Right ventricle myocardium superior (tissue), 1 donor: ENCODE measurements at places on chromosomes 5 and 9.

DNA sequence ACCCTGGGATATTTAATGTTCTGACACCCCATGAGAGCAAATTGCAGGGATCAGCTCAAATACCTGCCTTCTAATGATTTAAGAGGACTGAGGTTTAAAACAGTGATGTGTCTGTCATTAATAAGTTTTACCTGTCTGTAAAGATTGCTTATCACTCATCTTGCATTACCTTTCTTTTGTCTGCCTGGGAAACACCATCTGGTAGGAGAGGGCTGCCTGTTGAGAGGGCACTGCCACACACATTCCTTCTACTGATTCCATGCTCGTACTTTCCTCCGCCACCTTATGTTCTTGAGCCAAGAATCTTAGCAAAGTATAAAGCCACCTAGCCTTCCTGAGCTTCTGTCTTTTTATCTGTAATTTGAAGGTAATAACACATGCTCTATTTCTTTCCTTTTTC is 118.6 kb downstream of the KCTD16 start:
- DNase-seq: no peak

GRCh38 chr5:59282726-59283125 is 610.8 kb downstream of the PDE4D start:
- DNase-seq: no peak

DNA sequence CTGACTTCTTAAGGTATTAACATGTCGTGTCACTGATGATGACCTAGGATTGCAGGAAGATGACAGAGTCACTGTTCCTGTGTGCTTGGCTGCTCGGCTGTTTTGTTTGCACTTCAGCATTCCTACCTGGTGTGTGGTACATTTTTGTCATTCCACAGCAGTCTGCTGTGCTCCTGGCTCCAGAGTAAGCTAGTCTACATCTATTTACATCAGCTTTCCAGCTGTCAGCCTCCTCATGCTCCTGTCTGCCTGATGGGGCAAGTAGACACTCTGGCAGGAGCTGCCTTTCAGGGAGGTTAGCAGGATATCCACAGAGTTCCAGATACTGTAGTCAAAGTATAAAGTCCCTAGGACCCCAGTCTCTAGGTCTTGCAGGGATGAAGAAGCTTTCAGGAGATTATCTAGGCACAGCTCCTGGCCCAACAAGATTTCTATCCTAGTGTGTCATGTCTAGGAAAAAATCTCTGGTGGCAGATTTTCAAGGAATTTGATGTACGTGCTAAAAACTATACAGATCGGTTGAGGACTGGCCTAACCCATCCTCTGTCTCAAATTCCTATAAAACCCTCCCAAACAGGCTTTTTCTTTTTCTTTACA is 28.4 kb downstream of the RUSC2 start:
- no peak for DNase-seq

- peak; percentile 39 for DNase-seq
Measured at GRCh38 chr5:128736553-128736952, 198.5 kb upstream of the FBN2 start.

GRCh38 chr5:113513384-113514288 is at the start of gene YTHDC2:
Gene YTHDC2, plus strand, starts transcription at chr5:113513694. Its CDS starts 202 bp downstream, at chr5:113513896.
- peak; percentile 94 for DNase-seq

DNA sequence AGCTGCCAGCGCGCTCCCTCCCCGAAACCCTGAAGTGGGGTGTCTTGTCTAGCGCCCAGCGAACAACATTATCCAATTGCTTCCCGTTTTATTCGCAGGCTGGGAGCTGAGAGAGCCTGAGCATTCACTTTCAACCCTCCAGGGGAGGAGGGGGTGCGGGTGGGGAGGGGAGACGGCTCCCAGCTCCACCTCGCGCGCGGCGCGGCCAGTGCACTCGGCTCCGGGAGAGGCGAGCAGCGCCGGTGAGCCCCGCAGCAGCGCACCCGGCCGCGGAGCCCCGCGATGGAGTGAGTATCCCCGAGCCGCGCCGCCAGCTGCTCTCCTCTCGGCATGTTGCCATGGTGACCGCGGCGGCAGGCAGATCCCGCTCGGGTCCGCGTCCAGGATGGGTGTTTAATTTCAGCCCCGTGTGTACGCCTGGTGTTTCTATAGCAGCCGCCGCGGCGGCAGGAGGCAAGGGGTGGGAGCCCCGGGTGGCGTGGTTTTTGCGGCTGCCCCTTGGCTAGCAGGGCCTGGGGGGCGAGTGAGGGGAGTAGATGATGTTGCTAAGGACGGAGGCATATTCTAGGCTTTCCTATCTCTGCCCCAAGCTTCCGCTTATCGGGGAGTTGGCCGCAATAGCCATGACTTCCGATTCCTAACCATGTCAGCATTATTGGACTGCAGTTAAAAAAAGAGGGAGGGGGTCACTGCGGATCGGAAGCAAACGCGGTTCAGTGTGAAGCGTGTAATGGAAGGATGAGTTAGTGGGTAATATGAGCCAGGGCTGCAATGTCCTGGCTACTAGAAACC is 139.2 kb upstream of the PALM2AKAP2 start:
- DNase-seq: peak; percentile 70

- DNase-seq: no peak
Measured at GRCh38 chr5:143796125-143796524, 15.8 kb upstream of the HMHB1 start.

DNA sequence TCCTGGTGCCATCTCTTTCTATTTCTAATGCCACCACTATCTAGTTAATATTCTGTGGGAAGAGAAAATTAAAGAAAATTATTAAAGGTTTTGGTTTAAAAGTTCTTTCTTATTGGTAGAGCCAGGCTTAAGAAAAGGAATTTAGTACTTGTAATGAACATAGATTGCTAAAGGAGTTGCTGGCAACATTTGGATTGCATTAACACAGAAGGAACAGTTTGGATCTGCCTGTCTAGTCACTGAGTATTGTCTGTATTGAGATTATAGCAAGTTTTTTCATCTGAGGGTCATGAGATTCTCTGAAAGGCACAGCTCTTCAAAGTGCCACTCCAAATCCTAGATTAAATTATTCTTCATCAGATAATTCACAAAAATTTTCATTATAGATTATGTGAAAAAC is 32.0 kb downstream of the FSD1L start:
- no peak for DNase-seq

GRCh38 chr5:155540000-155540595 is 526.5 kb downstream of the KIF4B start:
- no peak for DNase-seq

GRCh38 chr9:1047591-1048230 is 2.4 kb upstream of the DMRT2 start:
- no peak for DNase-seq

DNA sequence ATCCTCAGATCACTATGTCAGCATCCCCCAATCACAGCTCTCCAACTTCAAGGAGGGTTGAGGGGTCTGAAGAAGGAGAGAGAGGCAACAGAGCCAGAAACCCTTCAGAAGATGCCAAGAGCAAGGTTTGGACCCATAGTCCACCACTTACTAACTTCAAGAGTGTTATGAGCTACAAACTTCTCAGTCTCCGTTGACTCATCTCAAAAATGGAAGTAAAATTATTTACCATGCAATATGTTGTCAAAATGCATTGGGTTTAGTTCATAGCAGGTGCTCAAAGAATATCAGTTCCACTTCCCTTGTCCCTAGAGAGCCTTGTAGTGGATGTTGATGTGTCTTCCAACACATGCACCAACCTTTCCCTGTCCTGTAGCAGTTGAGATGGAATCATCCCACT is 116.0 kb downstream of the KCNIP1 start:
- DNase-seq: no peak

DNA sequence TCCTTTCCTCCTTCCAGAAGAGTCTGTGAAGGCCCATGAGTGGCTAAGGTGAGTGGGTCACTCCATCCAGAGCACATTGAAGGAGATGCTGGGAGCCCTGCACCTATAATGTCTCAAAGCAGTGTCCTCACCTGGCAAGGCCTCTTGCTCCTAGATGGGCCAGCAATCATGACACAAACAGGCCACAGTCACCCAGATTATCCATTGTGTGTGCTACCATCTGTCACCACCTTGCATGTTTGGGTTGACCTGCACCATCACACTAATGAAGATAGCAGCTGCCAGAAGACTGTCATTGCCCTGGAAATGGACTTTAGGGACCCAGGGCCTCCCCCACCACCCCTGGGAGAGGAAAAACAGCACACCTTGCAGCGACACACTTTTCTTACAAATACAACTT is 69.6 kb downstream of the GABBR2 start:
- no peak for DNase-seq

DNA sequence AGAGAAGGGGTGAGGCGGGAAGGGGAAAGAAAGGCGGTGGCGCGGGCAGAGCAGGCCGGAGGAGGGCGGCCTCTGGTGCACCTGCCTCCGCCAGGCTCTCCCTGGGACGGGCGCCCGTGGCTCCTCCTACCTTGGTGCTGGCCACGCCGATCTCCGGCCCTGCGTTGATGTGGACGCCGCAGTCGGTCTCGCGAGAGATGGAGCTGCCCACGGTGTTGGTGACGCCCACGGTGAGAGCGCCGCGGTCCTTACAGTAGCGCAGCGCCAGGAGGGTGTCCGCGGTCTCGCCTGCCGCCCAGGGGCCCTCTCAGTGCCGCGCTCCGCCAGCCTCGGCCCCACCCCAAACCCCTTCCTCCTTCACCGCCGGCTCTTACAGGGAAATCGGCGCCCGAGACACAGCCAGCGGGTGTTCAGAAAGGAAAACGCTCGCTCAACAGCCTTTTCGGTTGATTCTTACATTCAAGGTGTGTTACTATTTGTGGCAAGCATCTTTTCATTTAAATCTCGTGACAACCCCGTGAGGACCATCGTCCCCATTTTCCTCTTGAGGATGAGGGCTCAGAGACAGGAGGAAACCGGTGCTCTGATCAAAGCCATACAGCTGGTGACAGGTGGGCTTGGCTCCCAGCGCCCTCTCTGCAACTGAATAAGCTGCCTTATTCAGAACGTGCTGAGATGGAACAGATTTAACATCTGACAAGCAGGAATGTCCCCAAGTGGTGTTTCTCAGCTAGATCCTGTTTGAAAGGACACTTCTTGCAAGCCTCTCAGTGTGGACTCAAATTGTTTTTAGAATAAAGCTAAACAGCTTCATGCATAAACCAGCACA is 22.0 kb upstream of the MAPK9 start:
- DNase-seq: peak; percentile 79

GRCh38 chr5:75414241-75414640 is 77.2 kb downstream of the HMGCR start:
- no peak for DNase-seq

- DNase-seq: no peak
Measured at GRCh38 chr9:23603311-23603710, 222.7 kb downstream of the ELAVL2 start.

GRCh38 chr5:171435908-171436307 is 16.5 kb downstream of the FGF18 start:
- DNase-seq: no peak

DNA sequence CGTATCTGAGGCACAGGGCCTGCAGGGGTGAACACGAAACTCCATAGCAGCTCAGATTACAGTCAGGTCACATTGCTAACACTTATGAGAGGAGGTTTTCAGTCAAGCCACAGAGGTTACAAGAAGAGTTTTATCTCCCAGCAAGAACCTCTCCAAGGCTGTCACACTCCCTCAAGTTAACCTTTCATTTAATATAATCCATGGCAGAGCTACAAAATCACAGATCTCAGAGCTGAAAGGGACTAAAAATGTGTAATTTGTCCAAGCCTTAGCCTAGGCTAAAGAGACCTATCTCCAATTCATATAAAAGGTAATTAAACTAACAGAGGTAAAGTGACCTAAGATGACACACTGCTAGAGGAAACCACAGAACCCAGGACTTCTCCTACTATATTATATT is 57.2 kb downstream of the MLANA start:
- no peak for DNase-seq

- no peak for DNase-seq
Measured at GRCh38 chr5:149855366-149855765, 89.2 kb downstream of the PDE6A start.

DNA sequence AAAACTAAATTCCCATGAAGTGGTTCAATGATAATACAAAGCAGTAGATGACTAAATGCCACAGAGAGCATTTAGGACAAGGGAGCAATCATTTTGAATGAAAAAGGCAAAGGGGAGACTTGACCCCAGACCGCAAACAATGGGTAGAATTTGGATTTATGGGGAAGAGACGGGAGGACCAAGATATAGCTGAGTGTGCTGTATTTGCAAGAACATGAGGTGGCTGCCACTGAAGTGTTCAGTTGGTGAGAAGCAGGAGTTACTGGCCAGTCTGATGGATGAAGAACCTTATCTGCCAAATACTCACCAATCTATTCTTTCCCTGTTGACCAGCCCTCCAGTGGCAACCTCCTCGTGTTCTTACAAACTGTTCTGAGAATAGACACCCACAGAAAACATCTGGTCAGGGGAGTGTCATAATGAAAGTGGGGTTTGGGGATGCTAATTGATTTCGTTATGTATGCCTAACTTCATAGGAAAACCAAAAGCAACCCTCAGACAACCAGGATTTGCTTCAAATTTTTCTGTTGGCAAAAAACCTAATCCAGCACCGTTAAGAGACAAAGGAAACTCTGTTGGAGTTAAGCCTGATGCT is 19.8 kb downstream of the TDRD7 start:
- no peak for DNase-seq

- DNase-seq: no peak
Measured at GRCh38 chr5:135296900-135297816, 101.9 kb downstream of the MACROH2A1 start.

DNA sequence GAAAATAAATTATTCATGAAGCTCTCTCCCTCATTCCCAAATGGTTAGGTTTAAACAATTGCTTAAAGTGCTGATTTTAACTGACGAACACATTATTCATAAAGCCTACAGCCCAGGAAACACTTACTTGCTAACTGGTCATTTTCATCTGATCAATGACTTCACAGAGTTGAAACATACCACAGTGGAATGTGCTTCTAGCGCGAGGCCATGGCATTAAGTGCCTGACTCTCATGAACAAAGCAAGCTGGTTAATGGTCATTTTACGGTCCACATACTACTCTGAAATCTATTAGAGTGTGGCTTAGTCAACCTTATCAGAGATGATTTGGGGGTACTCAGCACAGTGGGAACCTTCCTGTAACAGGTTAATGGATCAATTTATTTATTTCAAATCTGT is 114.6 kb downstream of the MED27 start:
- DNase-seq: no peak

DNA sequence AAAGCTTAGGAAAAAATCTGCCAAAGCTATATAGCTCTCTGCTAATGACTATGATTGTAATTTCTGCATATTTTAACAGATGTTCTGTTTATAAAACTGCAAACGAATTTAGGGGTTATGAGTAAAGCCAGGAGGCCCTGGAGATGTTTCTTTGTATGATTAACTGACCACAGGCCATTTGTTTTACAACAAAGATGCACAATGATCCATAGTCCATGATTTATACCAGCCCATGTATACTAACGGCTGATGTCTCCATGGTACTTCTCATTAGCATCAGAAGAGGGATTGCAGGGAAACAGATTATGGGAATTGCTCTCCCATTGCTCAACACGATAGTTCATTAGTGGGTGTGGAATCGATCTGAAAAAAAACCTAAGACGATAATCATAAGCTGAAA is 78.9 kb downstream of the PPP2R2B start:
- no peak for DNase-seq
